ENCODE measurements at places on chromosomes 5 and 9.

- peak; percentile 86 for DNase-seq
These were observed 31.1 kb upstream of the ADAMTSL1 start for GRCh38 chr9:18442629-18443491.

GRCh38 chr5:138385660-138386059, 33.2 kb downstream of the KDM3B start:
- DNase-seq = no peak

GRCh38 chr5:15393146-15393545, 106.8 kb upstream of the FBXL7 start:
- DNase-seq = no peak

DNA sequence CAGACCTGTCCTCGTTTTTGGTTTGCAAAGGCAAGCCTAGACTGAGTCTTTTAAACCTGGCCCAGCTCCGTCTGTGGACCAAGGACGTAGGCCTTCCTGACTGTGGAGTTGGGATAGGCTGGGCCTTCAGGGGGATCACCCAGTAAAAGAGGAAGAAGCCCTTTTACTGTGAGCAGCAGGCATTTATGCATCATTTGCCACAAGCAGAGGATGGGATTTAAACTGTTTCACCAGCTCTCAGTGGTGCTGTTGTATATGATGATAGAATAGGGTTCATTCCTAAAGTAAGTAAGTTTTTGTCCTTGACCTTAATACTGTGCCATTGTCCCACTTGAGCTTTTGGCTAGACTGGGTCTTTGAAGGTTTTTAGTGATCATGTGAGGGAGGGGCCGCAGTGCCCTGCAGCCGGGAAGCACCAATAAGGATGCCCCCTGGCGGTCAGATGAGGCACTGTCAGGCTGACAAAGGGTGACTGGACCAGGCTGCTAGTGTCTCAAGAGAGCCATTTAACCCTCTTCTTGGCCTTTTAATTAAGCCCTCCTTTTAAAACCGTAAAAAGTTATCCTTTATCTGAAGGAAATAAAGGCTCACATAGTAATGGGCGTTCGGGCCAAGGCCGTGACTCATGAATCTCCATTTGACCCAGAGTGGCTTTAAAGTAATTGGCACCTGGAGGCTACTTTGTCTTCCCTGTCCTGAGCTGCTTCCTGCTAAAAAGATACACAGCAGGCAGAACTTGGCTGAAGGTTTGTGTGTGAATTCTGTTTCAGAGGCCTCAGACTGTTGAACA, 74.0 kb downstream of the UBAP1 start:
- DNase-seq = peak; percentile 77
